ENCODE measurements at places on chromosomes 1 and 21.

DNA sequence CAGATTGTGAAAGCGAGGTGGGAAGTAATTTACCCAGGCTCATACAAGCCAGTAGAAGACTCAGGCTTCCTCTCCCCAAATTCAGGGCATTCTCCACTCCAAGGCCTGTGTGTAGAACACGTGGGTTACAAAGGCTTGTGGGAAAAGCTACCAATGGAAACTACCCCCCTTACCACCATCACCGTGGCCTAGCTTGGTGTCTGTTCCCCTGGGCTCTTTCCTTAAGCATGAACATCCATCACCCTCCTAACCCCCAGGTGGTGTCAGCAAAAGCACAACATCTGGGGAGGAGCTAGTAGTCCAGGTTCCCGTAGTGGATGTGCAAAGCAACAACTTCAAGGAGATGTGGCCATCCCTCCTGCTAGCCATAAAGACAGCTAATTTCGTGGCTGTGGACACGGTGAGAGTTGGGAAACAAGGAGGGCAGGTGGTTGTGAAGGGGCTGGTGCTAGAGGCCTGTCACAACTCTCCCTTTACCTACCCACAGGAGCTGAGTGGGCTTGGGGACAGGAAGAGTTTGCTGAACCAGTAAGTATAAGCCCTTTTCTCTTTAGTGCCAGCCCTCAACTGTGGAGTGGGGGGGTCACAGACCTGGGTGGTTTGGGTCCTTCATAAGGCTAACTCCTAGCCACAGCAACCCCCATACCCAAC, 701 bp upstream of the MUTYH start:
- peak; percentile 48 for DNase-seq

DNA sequence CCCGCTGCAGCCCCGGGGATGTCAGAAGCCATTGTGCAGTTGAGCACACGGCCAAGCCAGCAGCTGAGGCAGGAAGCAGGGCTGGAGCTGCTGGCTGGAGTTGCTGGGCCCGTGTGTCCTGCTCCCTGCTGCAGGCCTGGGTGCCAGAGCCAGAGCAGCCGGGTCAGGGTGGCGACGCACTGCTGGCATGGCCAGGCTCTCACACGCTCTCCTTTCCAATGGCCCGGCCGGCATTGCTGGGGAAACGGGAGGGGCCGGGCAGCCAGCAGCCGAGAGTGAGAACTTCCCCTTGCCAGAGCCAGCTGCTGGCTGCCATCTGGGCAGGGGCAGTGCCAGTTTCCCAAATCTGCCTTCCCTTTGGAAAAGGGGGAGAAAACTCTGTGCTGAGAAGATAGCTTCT, 82.4 kb upstream of the PROX1 start:
- DNase-seq, result no peak

DNA sequence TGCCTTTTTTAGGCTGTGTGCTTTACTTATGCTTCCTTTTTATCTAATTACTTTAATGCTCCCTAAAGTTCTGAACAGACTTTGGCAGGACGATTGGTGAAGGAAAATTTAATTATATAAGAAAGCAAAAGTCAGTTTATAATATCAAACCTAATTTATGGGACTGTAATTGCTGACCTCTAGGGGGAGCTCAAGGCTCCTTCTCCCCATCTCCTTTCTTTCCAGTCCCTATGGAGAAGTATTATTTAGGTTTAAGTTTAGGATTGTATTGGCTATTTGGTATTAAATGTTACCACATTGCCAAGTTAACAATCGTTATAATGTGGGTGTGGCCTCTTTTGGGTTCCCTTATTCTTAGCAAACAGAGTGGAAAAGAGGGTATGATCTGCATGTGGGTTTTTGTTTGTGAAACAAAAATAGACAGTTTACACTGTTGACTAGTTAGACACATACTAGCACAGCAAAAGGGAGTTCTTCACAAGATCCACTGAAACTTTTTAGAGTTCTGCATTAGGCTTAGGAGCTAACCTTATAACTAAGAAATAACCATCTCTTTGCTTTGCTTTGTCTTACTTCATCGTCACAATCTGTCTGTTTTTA, 48.2 kb upstream of the TNFSF4 start:
- peak; percentile 54 for DNase-seq

DNA sequence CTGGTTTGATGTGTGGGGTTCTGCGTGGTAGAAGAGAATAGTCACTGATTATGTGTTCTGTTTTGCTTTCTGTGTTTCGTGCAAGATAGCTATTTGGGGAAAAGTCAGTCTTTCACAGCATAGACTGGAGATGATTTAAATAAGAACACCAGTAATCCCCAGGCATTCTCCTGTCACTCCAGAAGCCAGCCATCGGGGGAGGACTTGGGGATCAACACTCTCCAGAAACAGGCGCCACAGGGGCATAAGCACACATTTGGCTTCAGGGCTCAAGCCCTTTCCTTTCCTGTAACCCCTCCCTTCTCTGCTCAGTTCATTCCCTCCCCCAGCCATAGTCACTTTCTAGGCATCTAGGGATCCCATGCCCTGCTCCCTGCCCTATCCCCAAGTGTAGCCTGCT, 97.3 kb upstream of the BEND5 start:
- DNase-seq, result no peak

Data from NB4 (cell line).